ENCODE measurements at places on chromosomes 16 and 17.
A peak's percentile ranks its signal among the peaks of the same experiment; 100 is the strongest.

GRCh38 chr17:75832652-75833400, 11.4 kb downstream of the UNC13D start:
- DNase-seq: no peak

DNA sequence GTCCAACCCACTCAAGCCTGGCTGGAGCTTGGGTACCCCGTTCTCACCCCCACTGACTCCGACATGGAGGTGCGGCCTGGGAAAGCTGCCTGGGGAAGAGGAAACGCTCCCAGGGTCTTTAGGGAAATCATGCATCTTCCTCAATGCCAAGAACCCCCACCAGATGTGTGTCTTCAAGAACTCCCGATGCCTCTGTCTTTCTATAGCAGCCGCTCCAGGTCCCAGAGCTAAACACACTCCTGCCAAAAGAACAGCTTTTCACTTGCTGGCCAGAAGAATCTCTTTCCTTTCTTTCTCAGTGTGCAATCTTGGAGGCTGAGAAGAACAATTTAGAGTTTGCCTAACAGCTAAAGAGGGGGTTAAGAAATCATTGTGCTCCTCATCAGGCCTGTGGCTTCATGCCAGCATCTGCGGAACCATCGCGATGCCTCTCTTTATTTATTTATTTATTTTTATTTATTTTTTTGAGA, 41.1 kb upstream of the MTSS2 start:
- DNase-seq: no peak

DNA sequence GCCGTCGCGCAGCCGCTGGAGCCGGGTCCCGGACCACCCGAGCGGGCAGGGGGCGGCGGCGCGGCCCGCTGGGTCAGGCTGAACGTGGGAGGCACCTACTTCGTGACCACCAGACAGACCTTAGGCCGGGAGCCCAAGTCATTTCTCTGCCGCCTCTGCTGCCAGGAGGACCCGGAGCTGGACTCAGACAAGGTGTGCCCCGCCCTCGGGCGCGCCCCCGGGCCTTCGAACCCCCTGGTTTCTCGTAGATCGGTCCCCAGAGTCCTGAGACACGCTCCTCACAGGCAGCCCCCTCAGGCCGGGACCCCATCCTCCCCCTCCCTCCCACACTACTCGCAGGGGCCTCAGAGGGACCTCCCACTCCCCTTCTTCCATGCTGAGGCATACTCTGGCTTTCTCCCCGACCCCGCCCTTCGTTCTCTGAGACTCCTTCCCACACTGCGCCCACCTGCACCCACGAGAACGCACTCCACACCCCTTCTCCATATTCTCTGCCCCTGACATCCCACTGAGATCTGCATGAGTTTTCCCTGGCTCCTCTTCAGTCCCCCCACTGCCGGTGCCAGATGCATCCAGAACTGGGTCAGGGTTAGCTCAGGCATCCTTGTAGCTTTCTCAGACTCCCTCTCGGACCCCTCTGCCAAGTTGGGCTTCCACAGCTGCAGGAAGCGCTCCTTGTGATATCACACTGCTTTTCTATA, 523 bp downstream of the KCTD2 start:
- peak; percentile 41 for DNase-seq

- DNase-seq: no peak
These were observed 394 bp upstream of the CPD start for GRCh38 chr17:30378241-30378824.

- DNase-seq: no peak
These were observed 119.5 kb upstream of the TNRC6C start for GRCh38 chr17:77838748-77839697.

- no peak for DNase-seq
These were observed 2.0 kb upstream of the FOXF1 start for GRCh38 chr16:86508028-86508946.

DNA sequence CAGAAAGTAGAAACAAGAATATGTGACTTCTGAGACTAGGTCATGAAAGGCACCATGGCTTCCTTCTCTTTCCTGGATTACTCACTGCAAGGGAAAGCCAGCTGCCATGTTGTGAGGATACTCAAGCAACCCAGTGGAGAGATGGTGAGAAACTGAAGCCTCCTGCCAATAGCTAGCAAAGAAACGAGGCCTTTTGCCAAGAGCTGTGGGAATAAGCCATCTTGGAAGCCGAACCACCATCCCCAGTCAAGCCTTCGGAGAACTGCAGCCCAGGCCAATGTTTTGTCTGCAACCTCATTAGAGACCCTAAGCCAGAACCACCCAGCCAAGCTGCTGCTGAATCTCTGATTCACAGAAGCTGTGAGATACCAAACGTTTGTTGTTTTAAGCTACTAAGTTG, 104.7 kb upstream of the CRHR1 start:
- DNase-seq: no peak

- DNase-seq: no peak
These were observed 414.4 kb downstream of the WWOX start for GRCh38 chr16:78513838-78514237.

GRCh38 chr16:85157813-85158742, 45.8 kb upstream of the CIBAR2 start:
- DNase-seq: peak; percentile 7

DNA sequence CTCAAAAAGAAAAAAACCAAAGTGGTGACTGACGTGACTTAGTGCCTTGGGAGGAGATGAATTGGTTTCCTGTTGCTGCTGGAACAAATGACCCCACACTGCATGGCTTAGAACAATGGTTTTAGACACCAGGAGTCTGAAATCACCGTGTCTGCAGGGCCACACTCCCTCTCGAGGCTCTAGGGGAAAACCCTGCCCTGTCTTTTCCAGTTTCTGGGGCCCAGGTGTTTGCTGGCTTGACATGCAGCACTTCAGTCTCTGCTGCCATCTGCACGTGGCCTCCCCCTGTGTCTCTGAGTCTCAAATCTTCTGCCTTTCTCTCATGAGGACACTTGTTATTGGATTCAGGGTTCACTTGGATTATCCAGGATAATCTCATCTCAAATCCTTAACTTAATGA, 323.8 kb upstream of the TNRC6C start:
- DNase-seq: no peak

- no peak for DNase-seq
These were observed 11.2 kb downstream of the RTN4RL1 start for GRCh38 chr17:2013994-2014317.

DNA sequence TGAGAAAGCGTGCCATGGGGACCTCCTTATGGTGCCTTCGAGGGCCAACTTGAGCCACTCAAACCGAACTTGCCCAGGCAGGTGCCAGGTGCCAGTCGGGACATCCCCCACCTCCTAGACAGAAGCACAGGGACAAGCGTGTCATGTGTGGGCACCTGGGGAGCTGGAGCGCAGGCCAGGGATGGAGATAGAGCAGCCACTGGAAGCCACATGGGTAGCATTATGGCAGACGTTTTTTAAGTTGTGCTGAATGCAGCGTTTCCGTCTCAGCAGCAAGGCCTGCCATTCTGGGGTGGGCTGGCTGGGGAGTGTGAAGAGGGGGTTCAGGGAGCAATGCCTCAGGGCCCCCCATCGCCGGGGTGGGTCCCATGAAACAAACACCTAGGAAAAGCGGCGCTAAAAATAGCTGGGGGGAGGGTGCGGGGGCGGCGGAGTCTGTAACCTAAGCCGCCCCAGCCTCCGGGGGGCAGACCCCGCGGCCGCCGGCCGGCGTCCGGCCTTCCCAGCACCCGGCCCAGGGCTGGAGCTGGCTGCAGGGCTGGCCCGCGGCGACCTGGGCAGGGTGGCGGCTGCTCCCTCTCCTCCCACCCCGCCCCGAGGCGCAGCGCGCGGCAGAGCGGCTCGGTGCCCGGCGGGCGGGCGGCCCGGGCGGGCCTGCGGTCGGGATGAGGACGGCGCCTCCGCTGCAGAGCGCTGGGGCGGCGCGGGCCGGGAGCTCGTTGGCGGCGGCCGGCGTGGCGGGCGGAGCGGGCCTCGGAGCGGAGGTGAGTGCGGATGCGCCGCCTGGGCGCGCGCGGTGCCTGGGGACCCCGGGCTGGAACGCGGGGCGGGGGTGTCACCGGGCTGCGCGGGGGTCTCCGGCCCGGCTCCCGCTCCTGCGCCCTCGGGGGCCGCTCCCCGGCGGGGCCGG, at the start of gene ZNF469:
ZNF469 (plus strand) TSS at position 469 of the 910 bp plus-strand sequence. CDS start 44,512 bp downstream, outside the sequence.
- no peak for DNase-seq

DNA sequence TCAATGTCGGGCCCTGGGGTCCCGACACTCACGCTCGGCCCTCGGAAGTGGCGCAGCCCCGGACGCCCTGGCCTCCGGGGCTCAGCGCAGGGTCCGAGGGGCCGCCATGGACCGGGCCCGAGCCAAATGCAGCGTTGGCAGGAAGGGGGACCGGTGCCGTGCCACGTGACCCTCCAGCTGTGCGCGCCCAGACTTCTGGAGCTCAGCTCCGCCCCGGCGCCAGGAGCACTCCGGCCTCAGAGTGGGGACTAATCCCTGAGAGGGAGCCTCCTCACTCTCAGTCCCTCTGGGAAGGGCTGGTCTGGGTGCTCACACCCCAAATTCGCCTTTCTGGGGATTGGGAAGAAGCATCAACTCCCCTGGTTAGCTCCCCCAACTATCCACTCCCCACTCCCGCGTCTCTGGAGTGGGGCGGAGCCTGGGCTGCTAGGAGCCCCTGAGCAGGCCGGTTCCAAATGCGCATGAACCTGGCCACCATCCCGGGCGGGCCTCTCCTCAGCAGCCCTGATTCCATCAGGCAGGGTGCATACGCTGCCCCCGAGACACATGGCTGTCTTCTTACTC, at the start of gene B3GNT9:
B3GNT9 (minus strand) TSS at position 166 of the 564 bp plus-strand sequence. CDS start 513 bp downstream, outside the sequence.
- peak; percentile 44 for DNase-seq

DNA sequence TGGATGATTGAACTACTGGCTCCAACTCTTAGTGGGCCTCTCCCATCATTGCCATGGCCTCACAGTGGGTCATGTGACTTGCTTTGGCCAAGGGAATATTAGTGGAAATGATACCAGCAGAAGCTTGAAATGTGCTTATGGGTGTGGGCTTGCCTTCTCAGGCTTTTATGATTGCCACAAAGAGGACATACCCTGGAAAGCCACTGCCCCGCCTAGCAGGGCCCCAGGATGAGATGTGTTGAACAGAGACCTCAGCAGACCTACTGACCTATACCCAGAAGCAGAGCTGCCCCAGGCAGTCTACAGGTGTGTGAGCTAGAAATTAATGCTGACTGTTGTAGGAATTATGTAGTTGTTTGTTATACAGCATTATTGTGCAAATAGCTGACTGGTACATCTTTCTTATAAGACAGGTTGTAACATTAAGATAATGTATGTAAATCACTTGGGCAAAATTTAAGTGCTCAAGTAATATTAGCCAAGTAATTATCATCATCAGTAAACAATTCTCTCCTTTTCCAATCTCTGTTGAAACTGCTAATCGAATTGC, 67.8 kb upstream of the CDH5 start:
- no peak for DNase-seq

GRCh38 chr16:75311383-75311938, 60.0 kb upstream of the BCAR1 start:
- no peak for DNase-seq

DNA sequence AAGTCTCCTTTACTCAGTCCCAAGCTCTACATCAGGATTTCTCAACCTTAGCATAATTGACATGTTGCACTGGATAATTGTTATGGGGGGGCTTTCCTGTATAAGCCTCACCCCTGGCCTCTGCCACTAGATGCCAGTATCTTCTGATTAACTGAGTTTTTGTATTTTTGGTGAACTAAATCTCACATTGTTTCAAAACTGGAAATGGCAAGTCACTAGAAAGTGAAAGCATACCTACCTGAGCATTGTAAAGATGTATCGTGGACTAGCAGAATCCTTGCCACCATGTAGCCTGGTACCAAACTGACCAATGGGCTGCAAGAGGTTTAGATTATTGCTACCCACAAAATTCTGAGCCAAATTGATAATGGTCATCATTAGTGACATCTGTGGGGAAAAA, 15.0 kb downstream of the TOP2A start:
- no peak for DNase-seq

- no peak for DNase-seq
These were observed 508.9 kb downstream of the WWOX start for GRCh38 chr16:78608305-78608776.

- DNase-seq: peak; percentile 58
These were observed 65.9 kb upstream of the SDK2 start for GRCh38 chr17:73710095-73710592.
